CD4-positive, alpha-beta T cell treated with Interleukin-17A for 4 hours (primary cell): ENCODE measurements at places on chromosomes 2 and 18.

- no peak for DNase-seq
Measured at GRCh38 chr2:168517816-168518215, 61.7 kb downstream of the CERS6 start.

GRCh38 chr18:41687138-41687537 lies 267.9 kb upstream of the PIK3C3 start:
- DNase-seq, result no peak

GRCh38 chr2:219128396-219128795 lies 32.2 kb downstream of the NHEJ1 start:
- DNase-seq, result no peak

DNA sequence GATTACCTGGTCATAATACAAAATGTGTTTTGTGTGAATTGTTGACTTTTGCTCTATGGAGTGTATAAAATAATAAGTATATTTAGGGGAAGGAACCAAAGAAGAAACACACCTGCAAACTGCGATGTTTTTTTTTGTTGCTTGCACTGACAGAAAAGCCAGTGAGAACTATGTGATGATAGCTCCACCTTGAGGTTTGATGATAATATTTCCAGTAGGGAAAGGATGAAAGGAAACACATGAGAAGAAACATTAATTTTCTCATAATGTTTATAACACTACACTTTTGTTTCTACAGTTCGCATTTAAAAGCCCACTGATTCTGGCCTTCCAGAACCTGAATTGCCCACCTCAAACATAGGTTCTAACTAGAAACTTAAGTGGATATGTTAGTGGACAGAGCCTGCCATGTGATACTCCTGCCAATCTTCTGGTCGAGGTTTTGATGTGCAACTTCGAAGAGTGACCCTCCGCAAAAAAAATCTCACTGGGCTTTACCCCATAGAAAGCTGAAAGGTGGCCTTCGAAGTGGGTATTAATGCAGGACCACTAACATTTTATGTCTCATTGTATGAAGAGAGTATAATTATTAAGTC lies 476.4 kb upstream of the SPHKAP start:
- DNase-seq, result no peak

GRCh38 chr2:19987936-19988335 lies 2.0 kb downstream of the WDR35 start:
- no peak for DNase-seq

- DNase-seq, result no peak
Measured at GRCh38 chr2:39266916-39267434, 23.2 kb upstream of the CDKL4 start.

GRCh38 chr2:27915874-27916273 lies 25.3 kb downstream of the BABAM2 start:
- DNase-seq, result no peak

- DNase-seq, result no peak
Measured at GRCh38 chr2:11923935-11924334, 177.5 kb downstream of the LPIN1 start.

- DNase-seq, result no peak
Measured at GRCh38 chr2:217551252-217551899, 451.4 kb downstream of the TNS1 start.

GRCh38 chr18:47254341-47254939 lies 3.0 kb upstream of the SKOR2 start:
- no peak for DNase-seq

GRCh38 chr2:222751821-222752719 lies 80.6 kb downstream of the MOGAT1 start:
- no peak for DNase-seq

DNA sequence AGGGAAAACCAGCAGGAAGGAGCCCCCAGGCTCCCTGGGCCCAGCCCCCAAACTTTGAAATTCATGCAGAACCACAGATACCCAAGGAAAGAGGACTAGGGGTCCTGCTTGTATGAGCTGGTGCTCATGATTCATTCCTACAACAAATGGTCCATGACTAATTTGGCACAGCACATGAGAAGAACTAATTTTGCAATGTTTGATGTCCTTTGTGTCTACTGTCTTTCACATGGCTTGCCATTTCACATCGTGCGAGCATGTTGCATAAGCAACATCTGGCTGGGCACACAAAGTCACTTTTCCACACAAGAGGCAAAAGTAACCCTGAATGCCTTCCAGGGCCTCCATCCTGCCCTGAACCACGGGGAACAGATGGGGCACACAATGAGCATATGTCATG lies 149.6 kb upstream of the APCDD1 start:
- DNase-seq, result no peak

DNA sequence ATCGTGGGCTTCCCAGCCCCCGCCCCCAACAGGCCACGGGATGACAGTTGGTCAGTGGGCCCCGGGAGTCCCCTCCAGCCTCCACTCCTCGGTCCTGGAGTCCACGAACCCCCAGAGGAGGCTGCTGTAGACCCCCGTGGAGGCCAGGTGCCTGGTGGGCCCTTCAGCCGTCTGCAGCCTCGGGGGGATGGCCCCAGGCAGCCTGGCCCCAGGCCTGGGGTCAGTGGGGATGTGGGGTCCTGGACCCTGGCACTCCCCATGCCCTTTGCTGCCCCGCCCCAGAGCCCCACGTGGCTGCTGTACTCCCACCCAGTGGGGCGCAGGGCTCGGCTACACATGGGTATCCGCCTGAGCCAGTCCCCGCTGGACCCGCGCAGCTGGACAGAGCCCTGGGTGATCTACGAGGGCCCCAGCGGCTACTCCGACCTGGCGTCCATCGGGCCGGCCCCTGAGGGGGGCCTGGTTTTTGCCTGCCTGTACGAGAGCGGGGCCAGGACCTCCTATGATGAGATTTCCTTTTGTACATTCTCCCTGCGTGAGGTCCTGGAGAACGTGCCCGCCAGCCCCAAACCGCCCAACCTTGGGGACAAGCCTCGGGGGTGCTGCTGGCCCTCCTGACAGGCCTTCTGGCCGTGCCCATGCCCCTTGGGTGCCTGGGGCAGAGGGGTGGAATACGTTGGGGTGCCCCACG lies 7.6 kb downstream of the NEU4 start:
- DNase-seq, result no peak

DNA sequence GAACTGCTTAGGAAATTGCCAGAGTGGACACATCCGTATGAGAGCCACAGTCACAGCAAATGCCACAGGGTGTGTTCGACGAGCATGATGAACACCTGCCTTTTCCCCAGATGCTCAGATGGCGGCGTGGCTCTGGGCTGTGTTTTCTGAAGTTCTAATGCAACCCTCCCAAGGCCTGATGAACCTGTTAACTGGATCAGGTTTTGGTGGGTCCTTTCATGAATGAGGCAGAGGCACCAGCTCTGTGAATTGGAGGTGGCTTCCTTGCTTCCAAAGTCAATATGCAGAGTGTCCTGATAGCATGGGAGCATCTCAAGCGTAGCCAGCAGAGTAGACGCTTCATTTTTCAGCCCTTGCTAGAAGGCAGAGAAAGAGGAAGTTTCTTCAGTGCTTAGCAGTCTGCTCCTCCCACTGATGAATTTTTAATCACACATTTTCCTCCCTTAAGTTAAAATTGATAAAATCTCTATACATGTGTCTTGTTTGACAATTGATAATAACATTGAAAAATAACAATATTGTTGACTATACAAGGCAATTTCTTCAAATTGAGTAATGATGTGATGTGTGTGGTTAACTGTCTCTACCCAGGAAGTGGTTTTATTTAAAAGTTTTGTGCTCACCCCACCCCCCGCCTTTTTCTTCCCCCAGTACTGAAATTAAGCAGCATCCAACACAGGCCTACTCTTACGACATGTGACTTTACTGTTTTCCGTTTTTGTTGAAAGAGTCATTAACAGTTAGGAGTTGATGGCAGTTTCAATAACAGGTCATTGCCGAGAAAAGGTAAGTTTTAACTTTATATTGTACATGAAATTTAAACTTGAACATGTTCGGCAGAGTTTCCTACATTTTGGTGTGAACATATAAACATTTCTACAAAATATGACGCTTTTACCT lies at the start of gene ARHGAP15:
ARHGAP15 (plus strand) TSS at position 739 of the 900 bp plus-strand sequence.
- DNase-seq, result peak; percentile 85

DNA sequence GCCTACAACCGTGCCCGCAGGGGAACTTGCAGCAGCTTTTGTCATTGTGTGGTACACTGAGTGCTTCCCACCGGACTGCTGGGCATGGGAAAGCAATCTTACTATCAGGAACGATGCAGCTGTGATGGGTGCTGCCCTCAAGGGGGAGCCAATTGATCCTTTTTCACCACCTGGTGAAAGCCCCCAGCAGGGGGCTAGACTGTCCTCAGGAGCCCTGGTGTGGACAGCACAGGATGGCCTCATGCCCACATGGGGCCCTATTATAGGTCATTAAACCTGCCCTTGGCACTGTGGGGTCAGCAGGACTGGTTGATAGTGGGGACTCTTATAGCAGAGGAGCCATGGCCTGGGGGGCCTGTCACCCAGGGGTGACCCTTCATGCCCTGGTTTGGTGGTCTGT lies 172.2 kb downstream of the GLI2 start:
- DNase-seq, result no peak

- DNase-seq, result no peak
Measured at GRCh38 chr2:67898595-67898994, 164.2 kb downstream of the C1D start.

DNA sequence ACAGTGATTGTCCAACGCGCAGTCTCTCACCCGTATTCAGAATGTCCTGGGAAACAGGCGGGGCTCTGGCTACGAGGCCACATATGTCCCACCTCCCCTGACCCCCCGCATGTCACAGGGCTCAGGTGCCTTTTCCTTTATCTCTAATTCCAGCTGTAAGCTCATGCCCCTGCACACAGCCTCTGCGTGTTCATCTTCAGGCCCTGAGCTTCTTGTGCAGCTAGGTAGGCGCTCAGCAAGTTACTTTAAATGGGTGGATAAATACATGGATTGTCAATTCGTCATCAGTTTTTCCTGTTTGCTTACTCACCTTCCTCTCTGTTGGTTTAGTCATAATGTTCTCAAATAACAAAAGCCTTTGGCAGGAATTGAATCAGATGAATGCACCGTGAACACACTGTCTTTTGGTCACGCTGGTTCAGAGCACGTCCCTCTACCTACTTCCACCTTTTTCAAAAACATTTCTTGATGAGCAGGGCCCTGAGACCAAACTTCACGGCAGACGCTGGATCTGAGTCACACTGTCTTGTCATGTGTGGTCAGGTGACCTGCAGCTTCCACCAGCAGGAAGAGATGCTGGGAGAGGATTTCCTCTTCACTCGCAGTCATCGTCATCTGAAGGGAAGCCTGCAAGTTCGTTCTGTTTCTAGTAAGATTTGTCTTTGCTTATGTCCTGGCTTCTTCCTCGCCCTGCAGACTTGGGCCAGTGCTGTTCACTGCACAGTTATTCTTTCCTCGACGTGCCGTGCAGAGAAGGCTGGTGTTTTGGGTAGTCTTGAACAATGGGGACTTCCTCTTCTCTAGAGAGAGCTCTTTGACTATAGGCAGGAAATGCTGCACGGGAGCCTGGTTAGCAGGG lies 138.1 kb downstream of the PTGR3 start:
- DNase-seq, result peak; percentile 85

DNA sequence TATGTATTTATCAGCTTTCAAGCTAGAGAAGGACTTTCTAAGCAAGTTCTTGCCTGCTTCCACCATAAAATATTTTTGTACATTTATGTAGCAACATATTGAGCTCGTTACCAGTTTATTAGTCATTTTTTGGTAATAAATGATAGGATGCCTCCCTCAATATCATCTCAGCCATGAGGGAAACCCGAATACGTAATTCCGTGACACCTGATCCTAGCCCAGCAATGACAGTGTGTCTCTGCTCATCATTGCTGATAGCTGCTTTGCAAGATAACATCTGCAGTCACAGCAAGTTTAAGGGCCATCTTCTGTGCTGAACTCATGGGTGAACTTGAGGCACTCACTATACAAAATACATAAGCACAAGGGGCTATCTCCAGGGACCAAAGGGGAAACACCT lies 62.2 kb downstream of the COL6A3 start:
- no peak for DNase-seq

- DNase-seq, result no peak
Measured at GRCh38 chr18:34659579-34660517, 50.2 kb upstream of the DTNA start.

GRCh38 chr2:75537658-75538057 lies 23.1 kb downstream of the EVA1A start:
- DNase-seq, result no peak

DNA sequence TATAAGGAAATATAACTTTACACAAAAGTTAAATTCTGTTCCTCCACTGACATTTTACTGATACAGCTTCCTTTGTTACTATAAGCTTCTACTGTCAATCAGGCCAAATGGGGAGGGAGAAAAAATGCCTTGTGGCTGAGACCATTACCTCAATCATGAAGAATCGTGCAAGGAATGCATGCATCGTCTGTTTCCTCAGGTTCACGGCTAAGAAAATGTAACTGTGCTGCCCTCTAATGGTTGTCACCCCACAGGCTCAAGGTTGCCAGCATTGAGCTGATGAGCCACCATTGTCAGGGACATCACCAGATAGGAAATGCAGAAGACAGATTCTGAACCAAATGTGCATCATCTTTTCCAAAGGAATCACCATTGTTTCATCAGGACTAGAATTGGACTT lies 426.9 kb downstream of the CDH2 start:
- no peak for DNase-seq

DNA sequence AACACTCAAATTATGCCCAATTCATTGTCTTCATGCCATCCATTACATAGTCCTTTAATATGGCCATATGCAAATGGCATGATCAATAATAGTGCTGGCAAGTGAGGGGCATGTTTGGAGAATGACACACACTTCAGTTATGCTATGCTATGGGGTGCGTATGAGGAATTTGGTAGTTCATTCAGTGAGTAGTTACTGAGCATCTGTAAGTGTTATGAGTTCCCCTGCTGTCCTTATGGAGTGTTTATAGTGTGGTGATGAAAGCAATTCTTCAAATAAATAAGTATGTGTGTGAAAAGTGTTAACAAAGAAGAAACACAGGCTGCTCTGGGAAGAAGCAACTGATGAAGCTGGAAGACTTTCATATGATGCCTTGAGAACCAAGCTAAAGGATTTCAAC lies 383.7 kb upstream of the SLC14A2 start:
- no peak for DNase-seq

DNA sequence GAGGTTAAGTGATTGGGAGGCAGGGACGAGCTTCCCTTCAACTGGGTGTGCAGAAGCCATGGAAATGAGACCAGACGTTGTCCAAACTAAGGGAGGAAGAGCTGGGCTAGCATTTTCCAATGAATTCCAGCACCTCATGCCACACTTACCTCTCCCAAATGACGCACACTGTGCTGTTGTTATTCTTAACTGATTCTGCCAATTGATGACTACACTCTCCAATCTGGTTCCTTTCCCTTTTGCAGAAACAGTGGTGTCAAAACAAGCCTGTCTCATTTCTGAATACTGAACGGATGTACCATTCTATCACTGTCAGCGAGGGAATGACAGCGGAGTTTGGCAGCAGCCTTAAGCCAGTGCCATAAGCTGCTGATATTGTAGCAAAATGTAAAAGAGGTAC lies 380.5 kb upstream of the HNRNPA3 start:
- DNase-seq, result no peak

- no peak for DNase-seq
Measured at GRCh38 chr18:58412844-58413666, 215.8 kb downstream of the ALPK2 start.

- no peak for DNase-seq
Measured at GRCh38 chr2:68423966-68424650, 43.0 kb downstream of the FBXO48 start.

- peak; percentile 80 for DNase-seq
Measured at GRCh38 chr18:32158108-32158624, 31.7 kb upstream of the MEP1B start.

- DNase-seq, result no peak
Measured at GRCh38 chr2:240893363-240893844, 2.6 kb downstream of the MAB21L4 start.
